Activated T-helper 1 cell treated with anti-CD3 and anti-CD28 coated beads, Interleukin-2, amount 50 U/mL, for 16 hours (primary cell): ENCODE measurements at places on chromosomes 5 and 9.

DNA sequence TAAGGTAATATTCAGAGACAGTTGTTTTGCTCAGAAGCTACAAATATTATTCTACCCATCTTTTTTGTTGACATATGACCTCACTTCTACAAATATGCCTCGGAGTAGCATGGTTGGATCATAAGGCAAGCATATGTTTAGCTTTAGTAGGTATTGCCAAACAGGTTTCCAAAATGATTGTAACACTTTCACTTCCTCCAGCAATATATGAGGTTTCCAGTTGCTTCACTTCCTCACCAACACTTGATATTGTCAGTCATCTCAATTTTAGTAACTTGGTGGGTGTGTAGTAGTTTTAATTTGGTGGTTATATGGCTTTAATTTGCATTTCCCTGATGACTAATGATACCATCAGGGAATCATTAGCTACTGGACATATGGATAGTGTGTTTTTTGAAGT is 46.7 kb downstream of the TNFSF8 start:
- DNase-seq, result no peak

DNA sequence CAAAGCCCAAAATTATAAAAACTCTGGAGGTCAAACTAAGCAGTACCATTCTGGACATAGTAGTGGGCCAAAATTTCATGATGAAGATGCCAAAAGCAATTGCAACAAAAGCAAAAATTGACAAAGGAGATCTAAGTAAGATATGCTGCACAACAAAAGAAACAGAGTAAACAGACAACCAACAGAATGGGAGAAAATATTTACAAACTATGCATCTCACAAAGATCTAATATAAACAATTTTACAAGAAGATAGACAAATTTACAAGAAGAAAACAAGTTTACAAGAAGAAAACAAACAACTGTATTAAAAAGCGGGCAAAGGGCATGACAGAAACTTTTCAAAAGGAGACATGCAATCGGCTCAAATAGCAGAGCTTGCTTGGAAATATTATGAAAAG is 396.9 kb downstream of the CDH9 start:
- no peak for DNase-seq

DNA sequence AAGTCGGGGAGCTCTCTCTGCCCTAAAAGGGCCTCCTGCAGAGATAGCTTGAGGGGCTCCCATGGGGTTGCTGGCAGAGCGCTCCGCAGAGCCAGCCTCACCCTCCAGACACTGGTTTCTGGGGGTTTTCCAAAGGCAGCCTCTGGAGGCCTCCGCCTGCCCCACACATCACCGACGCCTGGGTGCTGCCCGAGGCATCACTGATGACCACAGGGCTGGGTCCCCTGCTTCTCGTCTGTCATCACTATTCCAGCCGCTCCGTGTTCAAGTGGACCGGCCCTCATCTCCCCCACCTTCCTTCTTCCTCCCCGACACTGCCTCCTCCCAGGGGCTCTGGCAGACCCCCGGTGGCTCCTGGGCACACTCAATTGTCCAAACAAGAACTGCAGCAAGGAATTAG is 64.1 kb upstream of the IRX4 start:
- no peak for DNase-seq

DNA sequence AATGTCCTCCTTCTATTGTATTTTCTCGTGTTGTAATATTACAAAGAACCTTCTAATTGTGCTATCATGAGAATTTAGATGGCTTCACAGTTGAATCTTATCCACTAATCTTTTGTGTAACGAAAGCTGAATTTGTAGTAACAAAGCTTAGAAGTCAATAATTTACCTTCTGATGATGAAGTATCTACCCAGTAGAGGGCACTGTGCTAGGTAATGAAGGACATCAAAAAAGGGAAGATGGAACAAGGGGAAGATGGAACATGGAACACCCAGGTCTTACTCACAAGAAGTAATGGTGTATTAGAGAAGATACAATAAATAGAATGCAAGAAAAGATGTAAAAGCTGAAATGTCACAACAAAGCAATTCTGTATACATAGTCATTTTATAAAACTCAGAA is 131.0 kb upstream of the CCNG1 start:
- no peak for DNase-seq

DNA sequence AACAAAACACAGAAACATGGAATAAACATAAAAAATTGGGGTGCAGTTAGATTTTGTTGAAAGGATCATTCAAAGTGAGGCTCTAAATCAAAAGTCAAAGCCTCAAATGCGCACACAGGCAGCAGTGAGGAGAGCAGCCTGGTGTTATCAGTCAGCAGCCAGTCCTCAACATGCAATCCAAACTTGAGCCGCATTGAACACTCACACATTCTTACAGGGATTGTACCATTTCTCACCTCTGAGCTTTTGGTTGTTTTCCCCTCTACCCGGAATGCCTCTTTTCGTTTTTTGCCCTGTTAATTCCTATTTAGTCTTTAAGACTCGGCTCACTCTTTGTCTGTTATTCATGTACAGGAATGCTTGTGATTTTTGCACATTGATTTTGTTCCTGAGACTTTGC is 81.1 kb upstream of the PUM3 start:
- DNase-seq, result no peak

GRCh38 chr9:105296877-105297287 is 52.4 kb downstream of the SLC44A1 start:
- DNase-seq, result no peak

- no peak for DNase-seq
Observed at GRCh38 chr5:43041669-43042175, 1.6 kb upstream of the ANXA2R start.

- DNase-seq, result no peak
Observed at GRCh38 chr5:177355868-177356168, 1.9 kb upstream of the RGS14 start.

DNA sequence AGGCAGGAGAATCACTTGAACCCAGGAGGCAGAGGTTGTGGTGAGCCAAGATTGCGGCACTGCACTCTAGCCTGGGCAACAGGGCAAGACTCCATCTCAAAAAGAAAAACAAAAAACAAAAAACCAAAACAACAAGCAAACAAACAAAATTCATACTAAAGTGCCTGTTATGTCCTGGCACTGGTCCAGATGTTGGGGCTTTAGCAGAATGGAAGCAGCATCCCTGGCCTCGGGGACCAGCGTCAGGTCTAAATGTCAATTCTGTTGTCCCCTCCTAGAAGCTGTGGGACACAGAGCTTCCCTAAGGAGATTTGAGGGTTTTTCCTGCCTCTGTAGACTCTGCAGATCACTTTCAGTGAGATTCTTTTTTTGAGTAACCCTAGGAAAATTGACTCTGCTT is 26.2 kb downstream of the PPARGC1B start:
- no peak for DNase-seq
